ENCODE measurements at places on chromosomes 1 and 21.

GRCh38 chr1:39153684-39154083 lies 50.8 kb upstream of the MACF1 start:
- no peak for DNase-seq

DNA sequence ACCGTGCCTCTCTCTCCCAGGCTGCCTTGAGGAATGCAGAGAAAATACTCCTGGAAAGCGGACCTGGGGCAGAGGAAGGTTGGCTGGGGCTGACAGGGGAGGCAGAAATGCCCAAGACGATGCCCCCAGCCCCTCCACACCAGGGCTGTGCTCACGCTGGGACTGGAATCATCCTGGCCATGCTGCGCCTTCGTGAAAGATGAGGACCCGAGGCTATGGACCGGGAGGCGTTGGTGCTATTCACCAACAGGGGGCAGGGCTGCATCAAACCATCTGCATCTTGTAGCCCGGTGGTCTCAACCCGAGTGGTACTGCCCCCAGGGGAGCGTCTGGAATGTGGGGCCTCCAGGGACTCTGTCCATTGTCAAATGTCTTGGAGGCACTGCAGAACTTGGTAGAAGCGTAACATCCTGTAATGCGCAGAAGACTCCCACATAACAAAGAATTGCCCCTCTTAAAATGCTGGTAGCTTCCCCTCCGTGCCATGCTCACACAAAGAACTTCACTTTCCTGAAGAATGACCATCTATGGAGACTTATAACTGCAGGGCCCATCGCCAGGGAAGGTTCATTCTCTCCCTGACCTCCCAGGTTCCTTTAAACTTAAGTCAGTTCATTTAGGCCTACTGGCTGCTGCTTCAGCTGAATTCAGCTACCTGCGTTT lies 251.2 kb downstream of the RRAGC start:
- DNase-seq: no peak

- DNase-seq: no peak
These were observed 20.9 kb downstream of the HENMT1 start for GRCh38 chr1:108639899-108640560.

DNA sequence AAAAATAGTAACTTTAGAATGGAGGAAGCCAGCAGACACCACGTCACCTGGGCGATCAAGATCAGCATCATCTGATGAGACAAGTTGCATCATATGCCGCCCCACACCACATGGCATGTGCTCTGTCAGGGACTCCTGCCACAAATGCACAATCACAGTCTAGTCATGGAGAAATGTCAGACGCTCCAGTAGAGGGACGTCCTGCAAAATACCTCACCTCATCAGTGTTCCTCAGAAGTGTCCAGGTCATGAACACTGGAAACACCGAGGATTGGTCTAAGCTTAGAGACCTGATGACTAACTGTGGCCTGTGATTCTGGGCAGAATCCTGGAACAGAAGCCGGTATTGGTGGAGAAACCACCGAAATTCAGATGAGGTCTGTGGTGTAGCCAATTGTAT lies 14.3 kb downstream of the ADARB1 start:
- no peak for DNase-seq

GRCh38 chr1:114299331-114299975 lies 145.8 kb upstream of the SYT6 start:
- DNase-seq: no peak

DNA sequence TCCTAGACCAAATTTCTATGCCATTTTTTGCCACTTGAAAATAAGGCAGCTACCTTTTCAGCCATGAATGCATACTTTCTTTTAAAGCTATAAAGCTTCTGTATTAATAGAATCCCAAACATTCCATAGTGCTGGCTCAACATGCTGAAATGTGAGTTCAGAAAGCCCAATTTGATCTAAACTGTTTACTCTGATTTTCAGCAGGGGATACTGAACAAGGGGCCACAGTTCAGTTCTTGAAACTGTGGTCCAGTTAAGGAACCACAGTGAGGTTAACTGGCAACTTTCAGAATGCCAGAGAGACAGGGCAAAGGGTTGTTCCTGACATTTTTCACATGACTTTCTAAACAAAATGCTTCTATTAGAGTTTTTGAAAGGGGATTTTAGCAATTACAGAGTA lies 85.7 kb upstream of the COL11A1 start:
- DNase-seq: no peak

GRCh38 chr1:61828805-61829204 lies 86.5 kb downstream of the PATJ start:
- no peak for DNase-seq

- DNase-seq: peak; percentile 44
These were observed at the start of gene THEMIS2 for GRCh38 chr1:27872059-27872801. Gene THEMIS2, plus strand, starts transcription at chr1:27872544. Its CDS starts 28 bp downstream, at chr1:27872572.

GRCh38 chr1:179016706-179017382 lies 8.8 kb upstream of the FAM20B start:
- DNase-seq: peak; percentile 71

DNA sequence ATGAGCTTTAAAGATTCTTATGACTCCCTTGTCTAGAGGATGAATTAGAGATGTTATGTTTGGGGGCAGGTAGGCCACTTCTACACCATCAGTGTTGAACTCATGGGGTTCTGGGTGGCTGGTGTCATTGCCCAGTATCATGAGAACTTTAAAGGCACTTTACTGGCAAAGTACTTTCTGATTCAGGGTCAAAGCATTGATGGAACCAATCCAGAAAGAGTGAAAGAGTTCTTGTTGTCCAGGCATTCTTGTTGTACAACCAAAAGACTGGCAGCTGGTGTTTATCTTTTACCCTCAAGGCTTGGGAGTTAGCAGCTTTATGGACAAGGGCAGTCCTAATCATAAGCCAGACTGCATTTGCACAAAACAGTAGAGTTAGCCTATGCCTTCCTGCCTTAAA lies 673.0 kb downstream of the USP25 start:
- no peak for DNase-seq

DNA sequence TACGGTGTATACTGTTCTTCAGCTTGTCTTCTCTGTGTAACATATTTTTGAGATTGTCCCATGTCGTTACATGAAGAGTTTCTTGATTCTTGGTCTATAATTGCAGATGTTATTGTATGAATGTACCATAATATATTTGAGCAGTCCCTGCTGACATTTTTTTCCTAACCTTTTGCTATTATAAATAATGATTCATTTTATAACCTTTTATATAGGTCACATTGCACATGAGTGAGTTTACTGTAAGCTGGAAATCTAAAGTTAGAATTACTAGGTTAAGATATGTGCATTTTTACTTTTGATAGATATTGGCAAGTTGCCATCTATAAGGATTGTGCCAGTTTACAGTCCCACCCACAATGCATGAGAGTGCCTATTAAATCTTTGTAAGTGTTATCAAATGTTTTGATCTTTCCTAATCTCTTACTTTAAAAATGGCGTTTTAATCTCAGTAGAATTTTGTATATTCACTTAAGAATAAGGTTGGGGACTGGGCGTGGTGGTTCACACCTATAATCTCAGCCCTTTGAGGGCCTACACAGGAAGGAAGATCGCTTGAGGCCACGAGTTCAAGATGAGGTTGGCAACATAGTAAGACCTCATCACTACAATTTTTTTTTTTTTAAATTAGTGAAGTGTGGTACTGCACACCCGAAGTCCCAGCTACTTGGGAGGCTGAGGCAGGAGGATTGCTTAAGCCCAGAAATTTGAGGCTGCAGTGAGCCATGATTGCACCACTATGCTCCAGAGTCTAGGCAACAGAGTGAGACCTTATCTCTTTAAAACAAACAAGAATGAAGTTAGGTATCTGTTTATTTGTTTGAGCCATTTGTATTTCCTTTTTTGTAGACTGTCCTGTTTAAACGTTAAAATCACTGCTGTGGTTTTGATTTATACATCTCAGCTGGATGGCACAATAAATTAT lies 36.5 kb downstream of the ZMYM1 start:
- no peak for DNase-seq

DNA sequence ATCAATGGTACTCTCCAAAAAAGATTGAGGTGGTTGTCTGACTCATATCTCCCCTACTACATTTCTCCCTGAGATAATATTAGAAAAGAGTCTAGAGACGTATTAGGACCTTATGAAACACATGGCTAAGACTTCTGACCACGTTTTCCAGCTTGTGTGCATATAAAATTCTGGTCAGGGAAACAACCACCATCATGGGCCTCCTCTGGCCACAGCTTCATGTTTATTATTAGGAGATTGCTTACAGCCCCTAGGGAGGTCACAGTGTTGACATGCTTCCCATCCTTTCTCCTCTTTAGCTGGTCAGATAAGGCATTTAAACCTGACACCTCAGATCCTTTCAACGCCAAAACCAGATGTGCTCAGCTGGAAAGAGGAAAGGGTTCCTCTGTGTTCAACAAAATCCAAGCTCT lies 620.2 kb downstream of the PLPP3 start:
- no peak for DNase-seq

- DNase-seq: no peak
These were observed 362.4 kb upstream of the PKN2 start for GRCh38 chr1:88321706-88322105.

GRCh38 chr21:45467221-45467779 lies 62.3 kb downstream of the COL18A1 start:
- DNase-seq: no peak

DNA sequence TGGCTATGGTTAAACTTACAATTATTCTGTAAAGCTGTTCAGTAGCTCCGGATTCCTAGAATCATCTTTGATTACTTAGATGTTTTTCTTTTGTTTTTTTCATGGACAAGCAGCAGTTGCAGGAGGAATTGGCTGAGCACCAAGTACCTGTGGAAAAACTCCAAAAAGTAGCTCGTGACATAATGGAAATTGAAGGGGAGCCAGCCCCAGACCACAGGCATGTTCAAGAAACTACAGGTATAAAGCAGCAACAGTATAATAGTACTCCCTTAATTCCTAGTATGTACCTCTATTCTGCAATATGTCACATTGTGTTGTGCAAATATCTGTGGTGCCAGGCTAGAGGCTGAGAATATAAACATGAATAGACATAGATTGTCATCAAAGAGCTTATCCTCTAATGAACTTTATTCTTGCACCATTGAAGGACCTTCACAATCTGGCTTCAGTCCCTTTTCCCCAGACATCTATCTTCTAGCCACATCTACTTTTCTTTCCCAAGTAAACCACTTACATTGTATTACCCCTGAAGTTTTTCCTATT lies 132.3 kb upstream of the BMP8A start:
- DNase-seq: no peak

GRCh38 chr1:154837672-154838171 lies 32.4 kb downstream of the KCNN3 start:
- no peak for DNase-seq

GRCh38 chr1:16026723-16027484 lies 5.1 kb downstream of the CLCNKA start:
- DNase-seq: no peak

GRCh38 chr1:150514260-150514659 lies 1.3 kb upstream of the FALEC start:
- DNase-seq: no peak

DNA sequence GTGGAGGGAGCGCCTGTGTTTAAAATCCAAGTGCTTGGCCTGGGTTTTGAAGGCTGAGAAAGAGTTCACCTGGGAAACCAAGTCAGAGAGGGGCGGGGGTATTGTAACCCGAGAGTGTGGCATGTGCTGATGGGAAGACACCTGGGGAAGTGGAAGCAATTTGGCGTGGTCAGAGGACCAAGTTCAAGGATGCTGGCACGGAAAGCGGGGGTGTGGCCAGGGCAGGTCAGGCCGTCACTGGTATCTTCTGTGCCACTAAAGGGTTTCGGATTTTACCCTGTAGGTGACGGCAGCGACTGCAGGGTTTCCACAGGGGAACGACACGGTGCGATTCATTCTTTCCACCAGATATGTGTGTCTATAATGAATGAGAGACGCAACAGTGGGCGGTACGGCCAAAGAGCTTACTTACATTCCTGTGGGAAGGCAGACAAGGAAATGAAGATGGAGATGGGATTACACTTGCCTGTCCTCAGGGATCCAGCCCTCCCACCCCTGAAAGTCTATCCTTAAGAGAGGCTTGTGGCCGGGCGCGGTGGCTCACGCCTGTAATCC lies 31.3 kb downstream of the CA6 start:
- no peak for DNase-seq

DNA sequence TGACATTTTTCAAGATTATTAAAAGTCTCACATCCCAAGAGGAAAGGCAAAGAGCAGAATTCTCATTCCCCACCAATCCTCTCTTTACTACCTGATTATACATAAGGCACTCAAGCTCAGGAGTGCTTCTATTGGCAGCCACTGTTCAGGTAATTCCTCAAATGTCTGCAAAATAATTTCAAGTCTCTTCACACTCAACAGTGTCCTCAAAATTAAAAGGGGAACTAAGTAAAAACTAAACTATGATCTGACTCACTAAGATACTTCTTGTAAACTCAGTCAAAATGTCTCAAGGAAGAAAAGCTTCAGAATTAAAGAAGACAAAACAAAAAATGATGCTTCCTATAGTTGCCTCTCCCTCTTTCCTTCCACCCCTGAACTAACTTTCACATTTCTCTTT lies 135.6 kb downstream of the GPATCH2 start:
- no peak for DNase-seq

DNA sequence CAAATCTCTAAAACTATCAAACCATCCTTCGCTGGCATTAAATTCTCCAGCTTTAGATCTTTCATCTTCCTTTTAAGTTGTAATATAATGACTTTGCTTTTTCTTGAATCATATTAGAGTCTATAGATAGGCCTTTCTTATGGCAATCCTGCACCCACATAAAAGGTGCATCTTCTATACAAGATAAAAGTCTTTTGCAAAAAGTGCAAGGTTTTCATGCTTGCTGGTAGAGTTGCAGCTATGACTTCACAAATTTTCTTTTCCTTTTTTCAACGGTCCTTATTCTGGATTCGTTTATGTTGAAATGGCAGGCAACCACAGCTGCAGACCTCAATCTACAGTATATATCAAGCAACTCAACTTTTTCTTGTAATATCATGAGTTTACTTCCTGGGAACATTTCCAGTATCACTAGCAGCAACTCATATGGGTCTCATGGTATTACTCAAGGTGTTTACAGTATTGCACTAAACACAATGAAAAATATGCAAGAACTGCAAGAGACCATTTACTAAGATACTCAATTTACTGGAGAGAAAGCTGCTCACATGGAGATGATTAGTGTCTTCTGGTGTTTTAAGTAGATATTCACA lies 22.1 kb downstream of the OMA1 start:
- DNase-seq: no peak

GRCh38 chr1:111746614-111746999 lies 7.4 kb upstream of the INKA2 start:
- no peak for DNase-seq
